ENCODE measurements at places on chromosomes 2 and 18.

- DNase-seq: no peak
Observed at GRCh38 chr2:119741868-119742267, 17.9 kb upstream of the PTPN4 start.

GRCh38 chr2:10597956-10598355 lies 91.8 kb downstream of the NOL10 start:
- no peak for DNase-seq

DNA sequence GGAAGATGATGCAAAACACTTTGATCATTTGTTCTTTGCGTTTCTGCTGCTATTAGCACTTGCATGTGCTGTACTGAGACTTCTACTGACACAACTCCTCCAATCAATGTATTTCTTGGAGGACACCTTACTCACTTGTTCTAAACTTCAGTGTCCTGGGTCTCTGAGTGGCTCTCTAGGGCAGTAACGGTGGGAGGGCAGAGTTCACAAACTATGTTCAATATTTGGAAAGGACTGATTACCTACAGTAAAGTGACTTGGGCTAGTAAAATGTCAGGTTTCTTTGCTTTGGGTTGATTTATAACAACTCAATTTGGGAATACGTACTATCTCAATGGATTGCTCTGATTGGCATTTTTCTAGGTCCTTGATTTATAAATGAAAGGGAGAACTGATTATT lies 49.3 kb upstream of the PAX8 start:
- no peak for DNase-seq

DNA sequence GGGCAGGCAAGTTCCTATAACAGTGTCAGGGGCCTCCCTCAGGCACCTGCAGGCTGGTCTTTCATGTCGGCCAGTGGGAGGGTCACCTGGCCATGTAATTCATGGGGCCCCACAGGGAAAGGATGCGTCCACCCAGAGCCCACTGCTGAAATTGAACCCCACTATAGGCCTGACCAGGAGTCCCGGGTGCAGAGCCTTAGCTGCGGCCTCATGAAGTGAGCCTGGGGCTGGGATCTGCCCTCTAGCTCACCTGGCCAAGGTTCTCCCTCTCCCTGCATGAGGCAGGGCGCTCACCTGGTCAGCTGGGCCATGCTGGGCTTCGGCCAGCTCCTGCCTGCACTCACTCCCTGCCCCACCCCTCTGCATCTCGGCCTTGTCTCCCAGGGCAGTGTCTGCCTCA lies 41.1 kb downstream of the C1QL2 start:
- no peak for DNase-seq

DNA sequence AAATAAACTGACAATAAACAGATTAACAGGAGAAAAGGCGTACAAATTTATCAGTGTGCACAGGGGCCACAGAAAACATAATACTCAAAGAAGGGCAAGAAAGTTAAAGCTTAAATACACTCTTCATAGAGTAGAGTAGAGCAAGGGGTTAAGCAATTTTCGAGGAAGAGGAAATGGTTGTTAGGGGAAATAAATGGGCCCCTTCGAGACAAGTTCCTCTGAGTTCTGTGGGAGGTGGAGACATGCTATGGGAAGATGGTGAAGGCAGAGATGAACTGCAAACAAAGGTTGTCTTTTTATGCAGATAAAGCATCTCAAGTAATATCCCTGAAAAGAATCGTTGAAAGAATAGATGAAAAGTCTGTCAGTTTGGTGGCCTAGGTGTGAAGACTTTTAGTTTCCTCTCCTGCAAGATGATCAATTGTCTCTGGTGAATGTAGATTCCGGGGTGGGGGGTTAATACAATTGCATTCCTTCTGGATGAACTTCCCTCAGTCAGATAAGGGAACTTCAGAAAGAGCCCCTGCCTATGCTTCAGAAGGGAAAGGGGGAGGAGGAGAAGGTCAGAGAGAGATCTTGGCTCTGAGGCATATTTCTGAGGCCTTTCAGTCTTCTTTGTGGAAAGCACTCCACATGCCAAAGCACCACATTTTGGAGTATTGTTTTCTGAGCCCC lies 127.0 kb downstream of the METTL4 start:
- no peak for DNase-seq

- no peak for DNase-seq
Observed at GRCh38 chr2:240225131-240225530, 84.7 kb upstream of the OTOS start.

DNA sequence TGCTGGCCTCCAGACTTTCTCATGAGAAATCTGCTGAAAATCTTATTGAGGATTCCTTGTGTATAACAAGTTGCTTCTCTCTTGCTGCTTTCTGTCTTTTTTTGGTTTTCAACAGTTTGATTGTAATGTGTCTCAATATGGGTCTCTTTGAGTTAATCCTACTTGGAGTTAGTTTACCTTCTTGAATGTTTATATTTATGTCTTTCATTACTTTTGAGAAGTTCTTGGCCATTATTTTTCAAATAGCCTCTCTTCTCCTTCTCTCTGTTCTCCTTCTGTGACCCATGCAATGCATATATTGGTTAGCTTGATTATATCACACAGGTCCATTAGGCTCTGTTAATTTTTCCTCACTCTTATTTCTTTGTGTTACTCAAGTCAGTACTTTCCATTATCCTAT lies 67.4 kb upstream of the ADAM23 start:
- no peak for DNase-seq

- peak; percentile 64 for DNase-seq
Observed at GRCh38 chr2:192500550-192501200, 305.9 kb upstream of the TMEFF2 start.

GRCh38 chr18:11020161-11020853 lies 129.1 kb downstream of the PIEZO2 start:
- no peak for DNase-seq

GRCh38 chr2:10839813-10840212 lies 27.2 kb upstream of the PDIA6 start:
- DNase-seq: peak; percentile 45

DNA sequence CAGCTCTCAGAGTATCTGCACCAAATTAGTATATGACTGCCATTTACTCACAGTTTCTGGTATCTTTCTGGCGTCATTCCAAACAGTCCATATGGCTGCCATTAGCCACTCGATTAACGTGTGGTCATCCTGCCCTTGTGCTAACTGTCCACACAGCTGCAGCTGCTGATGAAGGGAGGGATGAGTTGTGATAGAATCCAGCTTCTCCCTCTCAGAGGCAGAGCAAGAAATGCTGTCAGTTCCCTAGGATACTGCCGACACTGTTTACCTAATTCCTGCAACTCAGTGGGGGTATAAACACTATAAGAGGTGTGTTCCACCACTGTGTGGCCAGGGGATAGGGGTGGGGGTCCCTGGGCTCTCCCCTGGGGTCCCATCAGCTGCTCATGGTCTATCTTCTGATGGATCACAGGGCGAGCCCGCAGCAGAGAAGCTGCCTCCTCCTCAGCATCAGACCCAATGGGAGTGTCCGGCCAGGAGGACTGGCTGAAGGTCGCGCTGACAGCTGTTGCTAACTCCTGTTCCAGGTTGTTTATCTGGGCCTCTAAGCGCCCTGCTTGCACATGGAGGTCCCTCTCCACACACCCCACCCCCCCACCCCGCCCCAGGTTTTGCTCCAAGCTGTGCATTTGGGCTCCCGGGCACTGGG lies 17.3 kb upstream of the KLHL23 start:
- DNase-seq: no peak

Measured in urothelium cell line (cell line).